Type B pancreatic cell (in vitro differentiated cells): ENCODE measurements at places on chromosomes 7 and 10.

DNA sequence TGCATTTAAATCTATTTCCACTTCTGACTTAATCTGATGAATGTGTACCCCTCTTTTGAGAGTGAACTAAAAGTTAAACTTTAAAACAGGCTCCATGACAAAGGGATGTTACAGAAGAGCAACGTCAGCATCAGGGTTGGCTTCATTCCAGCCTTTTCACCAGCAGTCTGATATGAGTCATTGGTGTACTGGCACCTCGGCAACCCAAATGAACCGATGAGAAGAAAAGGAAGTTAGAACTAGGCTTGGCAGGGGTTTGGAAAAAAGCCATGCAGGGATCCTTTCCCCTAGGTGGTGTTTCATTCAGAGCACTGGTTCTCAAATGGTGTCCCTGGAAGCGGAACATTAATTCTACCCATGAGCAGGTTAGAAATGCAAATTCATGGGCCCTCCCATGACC is 53.6 kb downstream of the SEC61G start:
- DNase-seq = no peak

DNA sequence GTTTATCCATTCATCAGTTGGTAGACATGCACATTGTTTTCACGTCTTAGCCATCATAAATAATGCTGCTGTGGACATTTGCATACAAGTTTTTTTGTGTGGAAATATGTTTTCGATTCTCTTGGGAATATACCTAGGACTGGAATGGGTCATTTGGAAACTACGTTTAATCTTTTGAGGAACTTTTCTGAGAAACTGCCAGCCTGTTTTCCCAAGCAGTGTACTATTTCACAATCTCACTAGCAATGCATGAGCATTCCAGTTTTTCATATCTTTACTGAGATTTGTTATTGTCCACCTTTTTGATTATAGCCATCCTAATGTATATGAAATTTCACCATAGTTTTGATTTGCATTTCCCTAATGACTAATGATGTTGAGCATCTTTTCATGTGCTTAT is 95.7 kb upstream of the JAZF1 start:
- DNase-seq = no peak

- no peak for DNase-seq
These were observed 21.7 kb downstream of the GTF2IRD1 start for GRCh38 chr7:74475243-74475986.

DNA sequence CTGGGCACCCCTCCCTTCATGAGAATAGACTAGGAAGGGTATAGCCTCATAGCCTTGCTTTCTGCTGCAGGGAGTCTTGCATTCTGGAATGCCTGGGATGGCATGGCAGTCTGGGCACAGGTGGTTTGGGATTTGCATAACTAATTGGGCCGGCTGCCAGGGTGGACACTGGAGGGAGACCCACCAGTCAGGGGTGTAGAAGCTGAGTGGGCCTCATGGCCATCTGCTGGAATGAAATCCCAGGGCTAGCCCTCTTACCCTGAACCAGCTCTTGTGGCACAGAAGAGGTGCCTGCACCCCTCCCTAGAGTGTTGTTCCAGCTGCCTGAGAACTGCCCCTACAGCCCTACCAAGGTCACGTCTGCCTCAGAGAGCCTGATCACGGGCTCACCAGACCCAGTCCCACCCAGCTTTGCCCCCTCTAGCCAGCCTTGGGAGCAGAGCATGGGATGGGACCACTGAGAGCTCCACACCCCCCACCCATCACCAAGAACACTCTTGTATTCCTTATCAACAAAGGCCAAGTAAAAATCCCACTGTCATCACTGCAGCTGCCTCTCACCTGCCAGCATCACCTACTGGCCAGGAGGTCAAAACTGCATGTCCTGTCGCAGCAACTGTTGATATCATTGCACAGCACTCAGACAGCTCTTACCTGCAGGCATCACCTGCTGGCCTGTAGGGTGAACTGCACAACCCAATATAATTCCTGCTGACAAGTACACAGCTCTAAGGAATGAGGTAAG is 148.9 kb downstream of the ZEB1 start:
- no peak for DNase-seq

DNA sequence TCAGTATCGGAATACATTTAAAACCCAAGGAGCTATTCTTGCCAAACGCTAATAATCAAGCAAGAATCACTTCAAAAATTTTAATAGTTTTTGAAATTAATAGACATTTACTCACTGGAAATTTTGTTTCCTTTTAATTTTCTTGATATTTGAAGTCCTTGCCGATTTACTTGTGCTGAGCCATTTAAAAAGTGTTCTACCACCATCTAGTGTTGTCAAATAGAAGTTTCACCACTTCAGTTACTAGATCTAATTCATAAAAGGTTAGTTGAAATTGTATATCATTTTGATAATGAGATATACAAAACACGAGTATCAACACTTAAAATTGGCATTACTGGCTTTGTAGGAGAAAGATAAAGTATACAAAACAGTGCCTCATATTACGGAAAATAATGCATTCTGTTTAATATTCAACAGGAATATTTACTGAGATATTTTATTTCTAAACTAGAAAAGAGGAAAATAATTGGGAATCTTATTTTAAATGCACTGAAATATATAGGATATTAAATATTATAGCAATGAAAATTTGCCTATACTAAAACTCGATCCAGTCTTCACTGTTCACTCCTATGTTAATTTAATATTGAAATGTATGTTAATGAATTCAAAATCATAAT is 664.8 kb upstream of the SEMA3D start:
- DNase-seq = no peak

DNA sequence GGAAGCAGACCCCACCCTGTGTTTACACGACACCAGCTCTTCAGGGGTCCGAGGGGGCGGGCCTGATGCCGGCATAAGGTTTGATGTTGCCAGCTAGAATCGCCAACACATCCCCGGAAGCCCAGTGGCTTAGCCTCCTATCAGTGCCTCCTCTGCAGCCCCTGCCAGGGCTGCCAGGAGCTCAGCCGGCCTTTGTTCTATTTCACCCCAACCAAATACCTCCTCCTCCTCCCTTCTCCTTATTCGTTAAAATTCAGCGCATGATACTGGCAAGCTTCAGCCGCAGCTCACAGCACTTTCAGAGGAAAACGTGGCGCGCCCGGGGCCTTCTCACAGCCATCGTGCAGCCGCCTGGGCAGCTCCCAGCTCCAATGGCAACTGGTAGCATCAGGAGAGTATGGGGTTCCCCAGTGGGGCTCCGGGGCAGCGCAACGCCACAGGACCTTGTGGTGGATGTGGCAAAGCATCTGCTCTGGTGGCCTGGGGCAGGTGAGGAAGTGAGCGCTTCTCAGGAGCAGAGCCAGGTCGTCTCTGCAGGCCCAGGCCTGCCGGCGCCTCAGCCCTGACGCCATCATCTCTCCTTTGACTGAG is 176.4 kb upstream of the RHEB start:
- no peak for DNase-seq

DNA sequence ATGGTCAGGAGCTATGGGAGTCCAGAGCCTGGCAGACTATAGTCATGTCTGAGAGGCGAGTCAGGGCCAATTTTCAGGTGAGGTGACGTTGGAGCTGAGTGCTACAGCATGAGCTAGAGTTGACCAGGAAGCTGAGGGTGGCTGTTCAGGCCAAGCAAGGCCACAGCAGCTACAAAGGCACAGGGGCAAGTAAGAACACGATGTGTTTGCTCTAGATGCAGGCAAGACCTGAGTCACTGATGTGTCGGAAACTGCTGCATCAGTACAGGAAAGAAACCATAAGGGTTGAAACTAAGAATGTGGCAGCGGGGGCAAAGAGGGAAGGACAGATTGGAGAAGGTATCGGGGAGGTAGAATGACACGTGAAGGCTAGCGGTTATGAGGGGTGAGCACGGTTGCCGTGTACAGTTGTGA is 11.8 kb upstream of the RRP12 start:
- DNase-seq = no peak

DNA sequence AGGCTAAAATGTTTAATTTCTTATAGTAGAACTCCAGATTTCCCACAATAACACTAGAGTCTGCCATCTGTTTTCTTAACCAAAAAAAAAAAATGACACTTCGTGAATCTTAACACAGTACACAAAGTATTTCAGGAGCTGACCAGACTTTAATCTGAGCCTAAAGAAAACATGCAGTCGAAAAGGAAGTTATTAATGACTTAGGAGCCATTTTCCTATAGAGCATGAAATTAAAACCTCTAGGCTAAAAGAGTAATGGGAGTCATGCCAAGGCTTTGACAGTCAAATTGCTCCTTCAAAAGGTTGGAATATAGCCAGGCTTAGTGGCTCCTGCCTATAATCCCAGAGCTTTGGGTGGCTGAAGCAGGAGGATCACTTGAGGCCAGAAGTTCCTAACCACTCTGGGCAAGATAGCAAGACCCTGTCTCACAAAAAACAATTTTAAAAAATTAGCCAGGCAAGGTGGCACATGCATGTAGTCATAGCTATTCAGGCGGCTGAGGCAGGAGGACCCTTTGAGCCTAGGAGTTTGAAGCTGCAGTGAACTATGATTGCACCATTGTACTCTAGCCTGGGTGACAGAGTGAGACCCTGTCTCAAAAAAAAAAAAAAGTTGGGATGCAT is 13.6 kb downstream of the MICU1 start:
- no peak for DNase-seq

DNA sequence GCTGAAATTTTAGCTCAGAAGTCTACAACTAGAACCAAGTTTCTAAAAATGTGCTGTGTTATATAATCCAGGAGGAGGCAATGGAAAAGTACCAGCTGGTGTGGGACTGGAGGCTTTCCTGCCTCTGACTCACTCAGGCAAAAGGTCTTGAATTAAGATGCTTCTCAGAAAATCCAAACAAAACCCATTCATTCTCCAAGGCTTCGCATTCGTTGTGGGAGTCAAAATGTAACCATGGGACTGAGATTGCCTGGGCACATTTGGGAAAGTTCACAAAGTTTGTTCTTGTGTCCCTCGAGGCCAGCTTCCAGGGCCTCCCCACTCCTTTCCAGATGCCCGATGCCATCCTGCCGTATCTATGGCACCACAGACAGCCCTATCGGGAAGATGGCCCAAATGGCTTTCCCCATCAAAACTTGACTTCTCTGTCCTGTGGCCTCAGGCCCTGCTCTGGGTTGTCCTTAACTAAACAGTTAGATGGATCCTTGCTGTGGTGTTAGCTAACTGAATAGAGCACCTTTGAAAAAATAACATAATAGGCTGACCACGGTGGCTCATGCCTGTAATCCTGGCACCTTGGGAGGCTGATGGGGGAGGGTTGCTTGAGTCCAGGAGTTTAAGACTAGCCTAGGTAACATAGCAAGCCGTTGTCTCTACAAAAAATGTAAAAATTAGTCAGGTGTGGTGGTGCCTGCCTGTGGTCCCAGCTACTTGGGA is 180.5 kb downstream of the PFKFB3 start:
- no peak for DNase-seq

DNA sequence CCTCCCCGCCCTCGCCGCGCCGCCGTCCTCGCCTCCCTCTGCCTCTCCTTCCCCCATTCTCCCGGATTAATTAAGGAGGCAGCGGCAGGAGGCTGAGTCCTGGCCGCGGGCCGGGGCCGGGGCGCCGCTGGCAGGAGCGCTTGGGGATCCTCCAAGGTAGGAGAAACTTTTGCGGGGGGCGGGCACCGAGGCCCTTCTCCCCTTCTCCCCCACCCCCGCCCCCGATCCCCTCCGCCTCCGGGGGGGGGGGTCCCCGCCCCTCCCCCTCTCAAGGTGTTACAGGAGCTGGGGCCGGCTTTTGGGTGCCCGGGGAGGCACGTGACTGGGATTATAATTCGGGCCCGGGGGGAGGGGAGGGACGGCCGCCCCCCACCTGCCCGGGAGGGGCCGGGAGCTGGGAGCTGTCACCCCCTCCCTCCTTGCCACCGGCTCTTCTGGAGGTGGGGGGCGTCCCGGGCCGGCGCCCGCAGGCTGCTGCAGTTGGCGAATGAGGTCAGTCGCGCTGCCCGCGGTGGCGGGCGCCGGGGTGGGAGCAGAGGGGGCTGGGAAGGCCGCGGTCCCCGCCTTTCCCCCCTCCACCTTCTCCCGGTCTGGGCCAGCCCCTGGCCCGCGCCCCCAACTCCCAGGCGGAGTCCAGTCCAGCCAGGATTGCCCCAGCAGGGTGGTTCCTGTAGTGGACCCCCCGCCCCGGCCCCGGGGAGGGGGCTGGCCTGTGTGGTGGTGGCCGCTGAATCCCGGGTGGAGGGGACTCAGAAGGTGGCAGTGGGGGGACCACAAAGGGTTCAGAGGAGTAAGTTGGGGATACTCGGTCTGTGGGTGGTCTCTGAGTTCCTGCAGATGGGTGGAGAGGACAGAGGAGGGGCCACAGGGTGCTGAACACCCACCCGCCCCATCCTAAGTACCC is 567 bp downstream of the GTF2IRD1 start:
- DNase-seq = no peak

DNA sequence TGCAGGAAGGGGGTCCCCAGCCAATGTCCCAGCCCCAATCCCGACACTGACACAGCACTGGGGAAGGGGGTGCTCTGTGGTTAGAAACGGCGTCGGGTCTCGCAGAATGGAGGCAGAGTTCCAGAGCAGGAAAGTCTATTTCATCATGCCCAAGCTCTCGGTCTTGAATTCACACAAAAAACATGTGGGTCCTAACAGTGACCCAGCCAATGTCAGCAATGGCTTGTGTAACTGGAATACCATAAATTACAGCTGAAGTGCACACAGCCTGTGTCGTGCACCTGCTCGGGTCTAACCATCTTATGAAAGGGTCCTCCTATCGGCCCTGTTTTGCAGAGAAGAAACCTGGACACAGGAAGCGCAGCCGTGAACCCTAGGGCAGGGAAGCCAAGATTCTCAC is 324.1 kb downstream of the ADARB2 start:
- DNase-seq = no peak

DNA sequence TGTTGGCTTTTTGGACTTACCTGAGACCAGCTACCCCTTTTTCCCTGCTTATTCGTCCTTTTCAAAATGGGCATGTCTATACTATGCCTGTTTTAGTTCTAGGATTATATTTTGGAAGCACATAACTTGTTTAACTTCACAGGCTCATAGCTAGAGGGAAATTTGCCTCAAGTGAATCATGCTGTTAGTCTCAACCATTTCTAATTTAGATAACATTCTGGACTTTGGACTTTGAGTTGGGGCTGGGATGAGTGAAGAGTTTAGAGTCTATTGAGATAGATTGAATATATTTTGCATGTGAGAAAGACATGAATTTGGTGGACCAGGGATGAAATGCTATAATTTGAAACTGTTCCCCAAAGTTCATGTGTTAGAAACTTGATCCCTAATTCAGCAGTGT is 554.6 kb upstream of the C7orf33 start:
- DNase-seq = no peak

GRCh38 chr7:70215491-70215890 is 617.2 kb downstream of the AUTS2 start:
- no peak for DNase-seq

GRCh38 chr7:15508258-15508657 is 53.6 kb downstream of the AGMO start:
- DNase-seq = no peak

GRCh38 chr10:79182781-79183467 is 114.2 kb downstream of the ZMIZ1 start:
- DNase-seq = no peak

GRCh38 chr10:121658611-121659010 is 60.4 kb upstream of the FGFR2 start:
- no peak for DNase-seq

DNA sequence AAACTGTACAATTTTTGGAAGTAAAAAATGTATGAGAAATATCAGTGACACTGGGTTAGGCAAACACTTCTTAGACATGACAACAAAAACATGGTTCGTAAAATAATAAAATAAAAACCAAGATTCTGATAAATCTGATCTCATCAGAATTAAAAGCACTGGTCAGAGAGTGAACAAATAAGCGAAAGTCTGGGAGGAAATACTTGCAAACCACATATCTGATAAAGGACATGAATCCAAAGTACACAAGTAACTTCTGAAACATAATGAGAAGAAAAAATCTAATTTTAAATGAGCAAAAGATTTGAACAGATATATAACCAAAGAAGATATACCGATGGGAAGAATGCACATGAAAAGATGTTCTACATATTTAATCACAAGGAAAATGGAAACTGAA is 91.5 kb downstream of the RTKN2 start:
- DNase-seq = no peak
